IMR-90 (cell line): ENCODE measurements at places on chromosomes 16 and 17. TPM values are rescaled to one million over a fixed set of nuclear protein-coding genes. Genes with fewer than 3 reads are reported as not detected.

HID1 gene
- 1.7 and 2.7 TPM in 2 replicates for polyA plus RNA-seq

TAX1BP3 gene
- 176 and 196 TPM in 2 replicates for polyA plus RNA-seq

OR3A2 gene
- not detected in 2 replicates for polyA plus RNA-seq

USP43 gene
- not detected in 2 replicates for polyA plus RNA-seq

CCL17 gene
- polyA plus RNA-seq: not detected in 2 replicates

PRR35 gene
- polyA plus RNA-seq: not detected in 2 replicates

TNK1 gene
- polyA plus RNA-seq: 0.44 and 0.55 TPM in 2 replicates

KCNG4 gene
- not detected in 2 replicates for polyA plus RNA-seq

ADAMTS18 gene
- polyA plus RNA-seq: not detected in 2 replicates

CAPNS2 gene
- 0.09 TPM in 1 of 2 replicates, not detected in the other for polyA plus RNA-seq

RUSF1 gene
- polyA plus RNA-seq: 63.6 and 65.0 TPM in 2 replicates

KRTAP3-2 gene
- polyA plus RNA-seq: not detected in 2 replicates

ASGR1 gene
- 3.8 and 4.2 TPM in 2 replicates for polyA plus RNA-seq

SPATA32 gene
- not detected in 2 replicates for polyA plus RNA-seq

KRTAP1-5 gene
- polyA plus RNA-seq: 27.0 and 35.9 TPM in 2 replicates

TBC1D26 gene
- polyA plus RNA-seq: 0.02 and 0.04 TPM in 2 replicates

COQ9 gene
- polyA plus RNA-seq: 56.1 and 58.5 TPM in 2 replicates
